ENCODE measurements at places on chromosomes 3 and 15.

- no peak for DNase-seq
Measured at GRCh38 chr3:129607391-129608068, 1.1 kb upstream of the PLXND1 start.

GRCh38 chr3:42159706-42160472 lies 68.7 kb downstream of the TRAK1 start:
- peak; percentile 65 for DNase-seq

GRCh38 chr15:84979651-84980050 lies 2.0 kb upstream of the PDE8A start:
- DNase-seq, result no peak

GRCh38 chr3:191631496-191631895 lies 170.5 kb downstream of the PYDC2 start:
- no peak for DNase-seq

DNA sequence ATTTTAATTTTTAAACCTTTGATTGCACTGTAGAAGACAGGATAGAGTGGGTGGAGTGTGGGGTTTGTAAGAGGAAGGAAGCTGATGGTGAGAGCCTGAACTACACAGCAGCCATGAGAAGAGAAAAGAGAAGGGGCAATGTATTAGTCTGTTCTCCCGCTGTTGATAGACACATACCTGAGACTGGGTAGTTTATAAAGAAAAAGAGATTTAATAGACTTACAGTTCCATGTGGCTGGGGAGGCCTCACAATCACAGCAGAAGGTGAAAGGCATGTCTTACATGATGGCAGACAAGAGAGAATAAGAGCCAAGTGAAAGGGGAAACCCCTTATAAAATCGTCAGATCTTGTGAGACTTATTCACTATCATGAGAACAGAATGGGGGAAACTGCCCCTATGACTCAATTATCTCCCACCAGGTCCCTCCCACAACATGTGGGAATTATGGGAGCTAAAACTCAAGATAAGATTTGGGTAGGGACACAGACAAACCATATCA lies 37.3 kb downstream of the STARD5 start:
- DNase-seq, result no peak

- DNase-seq, result no peak
Measured at GRCh38 chr15:52800828-52801747, 11.0 kb upstream of the ONECUT1 start.

- peak; percentile 16 for DNase-seq
Measured at GRCh38 chr3:168088106-168088720, 7.5 kb downstream of the GOLIM4 start.

DNA sequence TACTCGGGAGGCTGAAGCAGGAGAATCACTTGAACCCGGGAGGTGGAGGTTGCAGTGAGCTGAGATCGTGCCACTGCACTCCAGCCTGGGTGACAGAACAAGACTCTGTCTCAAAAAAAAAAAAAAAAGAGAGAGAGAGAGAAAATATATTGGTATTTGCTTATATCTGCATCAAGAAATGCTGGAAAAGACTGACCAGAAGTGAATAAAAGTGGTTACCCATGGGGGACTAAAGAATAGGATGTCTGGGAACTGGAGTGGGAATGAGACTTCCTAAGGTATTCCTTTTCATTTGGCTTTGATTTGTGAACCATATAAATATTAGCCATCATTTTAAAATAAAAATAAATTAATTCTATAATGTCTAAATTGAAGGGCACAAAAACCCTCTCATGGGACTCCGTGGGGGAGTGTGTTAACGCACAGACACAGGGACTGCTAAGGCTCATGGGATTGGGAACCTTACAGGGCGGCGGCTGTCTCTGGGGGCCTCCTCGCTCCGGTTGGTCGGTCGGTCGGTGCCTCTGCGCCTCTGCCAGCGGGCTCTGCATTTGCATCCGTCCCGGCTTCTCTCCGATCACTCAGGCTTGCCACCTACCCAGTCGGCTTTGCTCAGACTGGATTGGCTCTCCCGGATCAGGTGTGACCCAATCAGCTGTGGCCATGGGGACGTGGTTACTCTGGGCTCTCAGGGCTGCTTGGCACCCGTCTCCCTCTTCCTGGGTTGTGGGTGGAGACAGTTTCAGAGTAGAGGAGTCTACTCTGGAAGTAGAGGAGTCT lies 12.7 kb upstream of the TSPAN3 start:
- peak; percentile 72 for DNase-seq

DNA sequence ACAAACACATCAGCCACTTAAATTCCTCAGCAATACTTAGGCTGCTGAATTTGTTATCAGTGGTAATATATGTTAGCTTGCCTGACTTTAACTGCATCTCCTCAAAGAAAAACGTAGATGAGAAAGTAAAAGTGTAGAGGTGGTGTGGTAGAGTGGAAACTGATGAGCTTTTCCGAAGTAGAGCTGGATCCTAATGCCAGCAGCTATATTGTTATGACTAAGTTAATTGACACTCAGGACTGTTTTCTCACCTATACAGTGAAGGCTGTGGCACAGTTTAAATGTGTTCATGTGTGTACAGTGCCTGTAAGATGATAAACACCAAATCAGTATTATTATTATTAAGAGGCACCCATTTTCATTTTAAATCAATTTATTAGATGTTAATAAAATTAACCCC lies 174.9 kb downstream of the TNIK start:
- DNase-seq, result no peak

- DNase-seq, result no peak
Measured at GRCh38 chr3:168407381-168407780, 311.7 kb upstream of the GOLIM4 start.

- peak; percentile 34 for DNase-seq
Measured at GRCh38 chr3:131526801-131527347, 24.1 kb upstream of the MRPL3 start.

DNA sequence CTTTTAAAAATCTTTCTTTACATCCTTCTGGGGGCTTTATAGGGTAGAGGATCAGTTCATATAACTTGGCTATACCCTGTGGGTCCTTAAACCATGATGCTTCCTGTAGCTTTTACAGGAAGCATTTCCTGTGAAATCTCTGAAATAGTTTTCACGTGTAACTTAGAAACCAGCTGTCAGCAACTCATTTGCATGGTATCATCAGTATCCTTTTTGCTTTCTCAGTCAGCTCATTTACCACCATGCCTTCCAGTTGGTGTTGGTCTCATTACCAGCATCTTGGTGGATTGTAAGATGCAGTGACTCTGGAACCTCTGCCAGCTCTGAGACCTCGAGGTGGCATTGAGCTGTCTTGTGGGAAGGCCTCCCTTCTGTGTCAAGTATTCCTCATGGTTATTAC lies 96.7 kb upstream of the MYZAP start:
- no peak for DNase-seq

GRCh38 chr15:100737214-100737613 lies 134.8 kb downstream of the ASB7 start:
- no peak for DNase-seq

DNA sequence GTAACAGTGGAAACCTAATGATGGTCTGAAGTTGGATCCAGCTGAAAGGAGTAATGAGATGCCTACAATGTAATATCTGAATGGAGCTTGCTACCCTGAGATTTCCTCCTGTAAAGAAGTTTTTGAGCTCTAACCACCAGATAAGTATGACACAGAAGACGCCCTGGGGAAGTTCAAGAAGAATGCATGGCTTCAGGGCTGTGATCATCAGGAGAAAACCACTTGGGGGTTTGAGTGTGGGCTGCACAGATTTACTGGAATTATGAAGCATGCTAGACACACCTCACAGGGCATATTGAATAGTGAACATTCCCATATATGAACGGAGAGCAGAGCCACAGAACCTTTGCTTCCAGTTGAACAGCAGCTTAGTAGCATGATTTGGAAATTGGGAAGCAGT lies 10.6 kb upstream of the CCDC80 start:
- no peak for DNase-seq

DNA sequence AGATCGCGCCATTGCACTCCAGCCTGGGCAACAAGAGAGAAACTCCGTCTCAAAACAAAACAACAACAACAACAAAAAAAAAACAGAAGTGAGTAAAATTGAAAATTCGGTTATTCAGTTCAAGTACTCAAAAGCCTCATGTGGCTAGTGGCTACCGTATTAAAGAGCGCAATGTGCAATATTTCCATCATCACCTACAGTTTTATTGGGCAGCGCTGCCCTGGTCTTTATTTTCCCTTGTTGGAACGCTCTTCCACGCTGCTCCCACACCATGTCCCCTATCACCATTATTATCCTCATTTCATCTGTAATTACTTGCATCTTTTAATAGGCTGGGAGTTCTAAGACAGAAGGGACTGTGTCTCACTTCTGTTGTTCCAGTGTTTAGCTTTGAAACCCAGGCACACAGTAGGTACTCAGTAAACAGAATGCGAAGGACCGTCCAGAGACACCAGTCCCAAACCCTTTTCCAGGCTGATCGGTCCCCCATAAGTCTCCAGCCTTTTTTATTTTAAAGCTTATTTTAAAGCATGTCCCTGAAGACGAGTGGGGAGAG lies 423 bp upstream of the HACD3 start:
- DNase-seq, result no peak

GRCh38 chr3:126309861-126310655 lies 47.1 kb downstream of the KLF15 start:
- no peak for DNase-seq

GRCh38 chr3:64441861-64442260 lies 216.6 kb upstream of the PRICKLE2 start:
- no peak for DNase-seq

GRCh38 chr15:74432271-74432967 lies 1.3 kb downstream of the SEMA7A start:
- no peak for DNase-seq

DNA sequence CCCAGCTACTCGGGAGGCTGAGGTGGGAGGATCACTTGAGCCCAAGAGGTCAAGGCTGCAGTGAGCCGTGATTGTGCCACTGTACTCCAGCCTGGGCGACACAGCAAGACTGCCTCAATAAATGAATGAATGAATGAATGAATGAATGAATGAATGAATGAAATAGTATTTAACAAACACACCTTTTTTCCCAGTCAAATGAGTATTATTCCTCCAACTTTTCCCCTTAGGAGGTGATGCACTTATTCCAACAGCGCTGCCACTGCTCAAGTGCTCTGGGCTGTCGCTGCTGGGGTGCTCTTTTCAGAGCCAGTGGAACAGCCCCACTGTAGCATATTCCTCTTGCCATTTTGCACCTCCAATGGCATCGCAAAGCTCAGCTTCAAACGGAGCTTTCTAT lies 66.8 kb upstream of the RAD18 start:
- no peak for DNase-seq
